ENCODE measurements at places on chromosomes 1 and 21. TPM values are rescaled to one million over a fixed set of nuclear protein-coding genes. Genes with fewer than 3 reads are reported as not detected.

NR1I3 gene
- not detected for total RNA-seq

TAS1R3 gene
- 0.93 TPM for total RNA-seq

ELF3 gene
- total RNA-seq, result 0.60 TPM

DNA sequence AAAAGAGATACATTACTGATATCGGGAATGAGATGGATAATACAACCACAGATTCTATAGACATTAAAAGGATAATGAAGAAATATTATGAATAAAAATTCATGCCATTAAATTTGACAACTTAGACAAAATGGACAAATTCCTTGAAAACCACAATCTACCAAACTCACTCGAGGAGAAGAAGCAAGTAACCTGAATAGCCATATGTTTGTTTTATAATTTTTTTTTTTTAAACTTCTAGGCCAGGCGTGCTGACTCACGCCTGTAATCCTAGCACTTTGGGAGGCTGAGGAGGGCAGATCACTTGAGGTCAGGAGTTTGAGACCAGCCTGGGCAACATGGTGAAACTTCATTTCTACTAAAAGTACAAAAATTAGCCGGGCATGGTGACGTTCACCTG is 327.9 kb downstream of the VAV3 start:
- no peak for DNase-seq

DNA sequence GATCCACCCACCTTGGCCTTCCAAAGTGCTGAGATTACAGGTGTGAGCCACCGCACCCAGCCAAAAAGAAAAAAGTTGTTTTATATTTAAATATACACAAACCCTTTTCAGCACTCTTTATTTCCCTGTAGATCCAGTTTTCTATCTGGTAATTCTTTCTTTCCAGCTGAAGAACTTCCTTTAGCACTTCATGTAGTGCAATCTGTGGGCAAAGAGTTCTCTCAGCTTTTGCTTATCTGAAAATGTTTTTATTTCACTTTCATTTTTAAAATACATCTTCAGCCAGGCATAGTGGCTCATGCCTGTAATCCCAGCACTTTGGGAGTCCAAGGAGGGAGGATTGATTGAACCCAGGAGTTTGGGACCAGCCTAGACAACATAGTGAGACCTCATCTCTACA is 28.5 kb upstream of the HYI start:
- no peak for DNase-seq

DNA sequence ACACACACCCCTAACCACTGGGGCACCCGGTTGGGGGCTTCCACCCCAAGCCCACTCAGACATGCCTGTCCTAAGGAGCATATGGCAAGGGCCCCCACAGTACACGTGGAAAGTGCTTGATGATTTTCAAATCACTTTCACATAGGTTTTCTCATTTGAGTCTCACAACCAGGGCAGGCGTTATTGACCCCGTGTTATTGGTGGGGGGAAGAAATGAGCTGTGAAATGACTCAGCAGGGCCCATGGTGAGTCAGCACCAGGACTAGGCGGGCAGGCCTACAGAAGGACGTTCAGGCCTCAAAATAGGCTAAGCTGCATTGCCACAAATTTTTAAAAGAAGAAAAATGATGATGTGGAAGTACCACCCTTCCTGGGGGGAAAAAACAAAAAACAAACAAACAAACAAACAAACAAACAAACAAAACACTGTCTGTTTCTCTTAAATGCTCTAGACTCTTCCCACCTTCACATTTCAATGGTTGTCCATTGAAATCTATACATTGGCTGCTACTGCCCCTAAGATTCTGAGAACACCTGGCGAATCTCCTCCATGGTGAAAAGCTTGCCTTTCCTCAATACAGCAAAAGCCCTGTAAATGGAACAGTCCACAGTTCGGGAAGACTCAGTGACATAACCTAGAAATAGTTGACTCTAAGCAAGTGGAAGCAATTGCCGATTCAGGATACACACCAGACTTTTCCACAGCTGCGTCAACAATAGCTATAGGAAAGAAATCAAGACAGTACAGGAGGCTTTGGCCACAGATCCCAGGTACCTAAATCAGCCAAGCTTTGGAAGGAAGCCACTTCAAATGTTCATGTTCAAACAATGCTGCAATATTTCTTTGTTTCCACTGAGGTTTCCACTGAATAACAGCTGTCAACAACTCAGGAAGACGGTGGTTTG is 234.7 kb downstream of the TOMM20 start:
- no peak for DNase-seq

DNA sequence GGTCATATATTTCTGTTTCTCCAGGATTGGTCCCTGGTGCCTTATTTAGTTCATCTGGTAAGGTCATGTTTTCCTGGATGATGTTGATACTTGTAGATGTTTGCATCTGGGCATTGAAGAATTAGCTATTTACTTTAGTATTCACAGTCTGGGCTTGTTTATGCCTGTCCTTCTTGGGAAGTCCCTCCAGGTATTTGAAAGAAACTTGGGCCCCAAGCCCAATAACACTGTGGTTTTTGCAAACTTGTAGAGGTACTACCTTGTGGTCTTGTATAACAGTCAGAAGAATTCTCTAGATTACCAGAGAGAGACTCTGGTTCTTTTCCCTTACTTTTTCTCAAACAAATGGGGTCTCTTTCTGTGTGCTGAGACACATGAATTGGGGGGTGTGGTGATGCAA is 251.4 kb upstream of the B3GALT2 start:
- DNase-seq, result no peak

COL9A2 gene
- total RNA-seq, result 0.27 TPM

KCNA3 gene
- 0.22 TPM for total RNA-seq

DNA sequence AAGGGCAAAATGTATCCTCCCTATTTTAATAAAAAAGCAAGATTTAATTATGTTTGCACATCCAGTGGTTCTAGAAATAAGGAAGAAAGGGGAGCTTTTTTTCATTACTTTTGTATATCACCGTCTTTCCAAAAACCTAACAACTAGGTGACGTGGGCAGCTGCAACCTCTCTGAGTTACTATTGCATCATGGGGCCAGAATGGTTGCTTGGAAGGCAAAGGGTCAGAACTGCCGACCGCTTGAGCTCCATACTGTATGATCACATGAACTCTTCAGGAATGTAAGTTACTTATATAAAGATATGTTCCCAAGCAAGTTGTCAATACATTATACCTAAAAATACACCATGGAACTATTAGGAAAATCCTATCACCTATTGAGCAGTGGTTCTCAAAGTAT is 85.6 kb upstream of the HIVEP3 start:
- no peak for DNase-seq

DNA sequence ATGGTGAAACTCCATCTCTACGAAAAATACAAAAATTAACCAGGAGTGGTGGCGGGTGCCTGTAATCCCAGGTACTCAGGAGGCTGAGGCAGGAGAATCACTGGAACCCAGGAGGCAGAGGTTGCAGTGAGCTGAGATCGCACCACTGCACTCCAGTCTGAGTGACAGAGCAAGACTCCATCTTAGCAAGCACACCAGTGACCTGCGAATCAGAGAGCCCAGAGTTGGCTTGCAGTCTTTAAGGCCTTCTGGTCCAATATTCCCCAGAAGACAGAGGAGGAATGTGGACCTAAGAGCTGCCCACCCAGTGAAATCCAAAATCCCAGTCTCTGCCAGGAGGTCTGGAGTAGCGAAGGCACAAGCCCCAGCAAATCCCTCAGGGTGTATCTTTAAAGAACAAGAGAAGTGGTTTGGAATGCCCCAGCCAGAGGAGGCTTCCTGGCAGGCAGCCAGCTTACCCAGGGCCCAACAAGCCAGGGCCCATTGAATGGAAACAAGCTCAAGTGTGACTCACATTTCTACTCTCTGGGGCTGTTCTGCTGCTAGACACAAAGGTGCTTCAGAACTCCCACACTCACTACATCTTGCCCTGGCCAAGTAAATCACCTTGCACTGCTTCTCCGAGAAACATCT is 23.9 kb downstream of the GPR161 start:
- no peak for DNase-seq

SDC3 gene
- total RNA-seq, result 25.3 TPM

DNA sequence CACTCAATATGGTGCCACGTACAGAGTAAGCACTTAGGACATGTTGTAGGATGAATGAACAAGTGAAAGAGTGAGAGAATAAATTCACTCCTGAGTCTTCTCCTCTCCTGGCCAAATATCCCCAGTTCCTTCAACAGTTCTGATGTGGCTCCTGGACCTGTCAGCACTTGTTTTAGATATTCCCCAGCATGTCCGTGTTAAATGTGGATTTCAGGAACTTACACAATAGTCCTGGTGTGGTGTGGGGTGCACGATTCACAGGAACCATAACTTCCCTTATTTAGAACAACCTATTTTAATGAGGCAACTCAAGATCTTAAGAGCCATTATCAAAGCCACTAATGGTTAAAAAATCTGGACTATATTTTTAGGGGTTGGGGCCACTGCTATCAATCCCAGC is 39.0 kb upstream of the MYSM1 start:
- DNase-seq, result no peak

DNA sequence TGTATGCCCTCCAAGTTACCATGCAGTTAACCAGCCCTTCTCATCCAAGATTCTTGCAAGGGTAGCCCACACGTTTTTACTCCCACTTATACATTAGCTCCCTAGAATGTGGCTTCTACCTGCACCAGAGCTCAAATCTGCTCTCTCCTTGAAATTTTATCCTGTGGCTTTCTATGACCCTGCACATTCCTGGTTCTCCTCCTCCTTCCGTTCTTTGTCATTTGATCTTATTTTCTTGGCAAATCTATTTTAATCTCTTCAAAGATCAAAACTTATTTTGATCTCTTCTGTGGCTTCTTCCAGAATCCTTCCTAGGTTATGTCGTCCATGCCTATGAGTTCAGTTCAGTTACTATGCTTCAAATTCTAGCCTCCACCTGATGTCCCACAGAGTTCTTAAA is 115.6 kb upstream of the GUCA2B start:
- no peak for DNase-seq

DNA sequence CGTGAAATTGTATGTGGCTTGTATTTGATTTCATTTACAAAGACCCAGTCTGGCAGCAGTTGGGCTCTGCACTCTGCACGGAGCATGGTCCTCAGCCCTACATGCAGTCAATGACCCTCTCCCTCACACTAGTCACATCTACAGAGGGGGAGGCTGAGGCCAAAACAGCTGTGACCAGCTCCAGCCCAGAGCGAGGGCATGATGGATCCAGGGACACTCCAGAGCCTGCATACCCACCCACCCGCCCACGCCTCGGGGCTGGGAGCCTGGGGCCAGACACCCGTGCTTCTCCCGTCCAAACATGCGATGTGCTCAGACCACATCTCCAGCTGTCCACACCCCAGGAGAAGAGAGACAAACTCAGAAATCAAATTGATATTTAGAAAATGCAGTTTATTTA is 14.0 kb upstream of the PRDM16 start:
- DNase-seq, result no peak

DNA sequence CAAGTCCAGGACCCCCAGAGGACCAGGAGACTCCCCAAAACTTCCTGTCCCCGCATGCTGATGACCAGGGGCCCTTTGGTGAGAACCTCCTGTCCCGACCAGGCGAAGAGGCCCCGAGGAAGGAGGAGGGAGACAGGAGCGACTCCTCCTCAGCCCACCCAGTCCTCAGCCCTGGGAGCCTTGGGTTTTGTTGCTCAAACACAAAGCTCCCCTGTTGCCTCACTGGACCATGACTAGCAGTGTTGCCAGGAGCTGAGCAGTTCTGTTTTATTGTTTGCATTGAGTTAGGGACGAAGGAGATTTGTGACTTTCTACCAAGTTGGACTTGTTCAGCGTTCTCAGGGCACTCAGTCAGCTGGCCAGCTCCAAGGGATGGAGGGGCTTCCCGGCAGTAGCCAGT is 10.0 kb downstream of the UMODL1 start:
- DNase-seq, result no peak

DNA sequence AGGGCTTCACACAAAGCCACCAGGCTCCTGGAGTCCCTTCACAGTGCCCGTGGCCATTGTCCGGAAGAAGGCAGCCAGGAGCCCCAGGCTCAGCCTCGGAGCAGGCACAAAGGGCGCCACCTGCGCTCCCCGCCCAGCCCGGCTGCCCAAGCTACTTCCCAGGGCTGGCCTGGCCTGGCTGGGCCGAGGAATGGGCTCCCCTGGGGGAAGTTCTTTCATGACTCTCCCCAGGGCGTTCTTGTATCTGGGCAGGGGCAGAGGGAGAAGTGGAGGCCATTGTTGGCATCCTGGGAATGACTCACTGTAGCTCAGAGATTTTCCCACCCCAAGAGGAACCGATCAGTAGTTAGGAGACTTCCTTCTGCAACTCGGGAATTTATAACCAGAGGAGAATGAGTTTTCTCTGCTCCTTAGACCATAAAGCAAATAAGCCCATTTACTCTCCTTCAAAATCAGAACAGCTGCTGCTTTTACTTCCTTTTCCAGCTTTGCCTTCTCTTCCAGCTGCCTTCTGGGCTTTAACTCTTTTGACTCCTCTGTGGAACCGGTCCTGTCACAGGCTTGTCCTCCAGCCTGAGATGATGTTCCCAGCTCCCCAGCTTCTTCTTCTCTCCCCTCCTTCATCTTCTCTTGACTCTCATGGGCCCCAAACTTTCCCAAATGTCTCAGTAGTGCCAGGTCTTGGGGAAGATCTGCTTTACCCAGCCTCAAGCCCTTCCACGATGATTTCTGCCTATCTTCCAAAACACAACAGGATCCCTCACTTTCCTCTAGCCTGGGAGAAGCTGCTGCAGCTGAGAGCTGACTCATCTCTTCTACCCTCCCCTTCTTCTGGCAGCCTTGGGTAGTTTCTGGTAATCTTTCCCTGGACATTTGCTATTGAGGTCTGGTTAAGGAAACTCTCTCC is 118.7 kb upstream of the CD34 start:
- DNase-seq, result no peak

DNA sequence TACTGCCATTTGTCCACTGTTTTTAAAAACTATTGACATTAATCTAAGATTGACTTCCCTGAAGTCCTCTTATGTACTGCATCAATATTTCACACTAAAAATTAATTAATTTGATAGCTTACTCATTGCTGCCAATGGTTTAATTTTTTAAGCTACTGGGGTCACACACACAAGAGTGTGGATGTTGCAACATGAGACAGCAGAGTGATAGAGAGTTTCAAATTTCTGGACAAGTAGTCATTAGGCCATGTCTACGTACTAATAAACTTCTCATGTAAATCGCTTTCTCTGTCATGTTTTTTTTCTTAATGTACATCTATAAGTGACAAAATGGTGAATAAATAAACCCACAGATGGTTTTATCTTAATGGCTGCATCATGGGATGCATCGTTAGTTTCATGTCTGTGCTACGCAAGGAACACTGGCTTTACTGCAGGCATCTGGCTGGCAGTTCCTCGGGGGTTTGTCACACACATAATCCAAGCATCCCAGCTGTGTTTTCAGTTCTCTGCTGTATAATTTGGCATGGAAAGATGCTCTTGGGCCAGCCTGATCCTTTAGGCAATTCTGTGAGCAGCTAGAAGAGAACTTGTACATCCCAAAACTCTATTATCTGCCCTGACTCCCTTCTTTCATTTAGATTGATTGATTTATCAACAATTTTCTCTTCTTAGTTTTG is 16.4 kb upstream of the CHODL start:
- DNase-seq, result no peak

- no peak for DNase-seq
These were observed 189.7 kb downstream of the FGGY start for GRCh38 chr1:59486615-59487014.

GRCh38 chr1:182588500-182589396 is at the start of gene RNASEL:
Gene RNASEL, minus strand, starts transcription at chr1:182589256. Its CDS starts 2,450 bp downstream, at chr1:182586806.
- DNase-seq, result peak; percentile 68

CRP gene
- not detected for total RNA-seq

PLA2G2D gene
- not detected for total RNA-seq

- no peak for DNase-seq
These were observed 972.2 kb downstream of the TTLL7 start for GRCh38 chr1:83026745-83027144.

ATXN7L2 gene
- 2.1 TPM for total RNA-seq

GRCh38 chr1:204578867-204579664 is 62.9 kb downstream of the MDM4 start:
- DNase-seq, result peak; percentile 36

- no peak for DNase-seq
These were observed 309.5 kb downstream of the PCP4 start for GRCh38 chr21:40176724-40177123.
